ENCODE measurements at places on chromosomes 11 and 22.

DNA sequence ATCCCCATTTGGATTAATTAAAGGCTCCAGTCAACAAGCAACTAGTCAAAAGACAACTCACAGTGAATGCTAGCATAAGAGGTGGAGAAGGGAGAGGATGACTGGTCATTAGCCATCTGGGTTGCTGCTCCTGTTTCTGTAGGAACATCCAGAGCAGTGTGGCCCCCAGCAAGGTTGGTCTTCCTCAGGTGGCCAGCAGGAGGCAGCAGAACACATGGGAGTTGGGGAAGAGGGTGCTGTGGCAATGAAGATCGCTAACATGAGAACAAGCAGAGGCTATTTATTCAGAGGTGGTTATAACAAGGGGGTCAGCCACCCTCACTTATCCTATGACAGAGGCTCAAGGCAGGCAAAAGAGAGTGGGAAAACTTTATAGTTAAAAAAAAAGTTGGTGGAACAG lies 21.3 kb downstream of the IZUMO1R start:
- peak; percentile 46 for DNase-seq

DNA sequence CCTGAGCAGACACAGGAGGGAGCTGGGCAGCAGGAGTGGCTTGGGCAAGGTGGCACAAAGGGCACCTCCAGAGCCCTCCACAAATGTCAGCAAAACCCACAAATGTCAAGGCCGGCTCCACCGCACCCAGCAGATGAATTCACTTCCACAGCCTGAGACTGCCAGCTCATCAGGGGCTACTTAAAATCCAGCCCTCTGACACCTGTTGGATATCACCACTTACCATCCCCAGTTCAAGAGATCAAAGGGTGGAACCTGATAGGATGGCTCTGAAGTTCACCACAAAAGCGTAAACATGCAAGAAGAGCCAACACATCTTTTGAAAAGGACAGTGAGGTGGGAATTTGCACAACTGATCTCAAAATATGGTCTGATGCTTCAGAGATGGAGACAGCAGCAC lies 168.6 kb upstream of the GRK3 start:
- DNase-seq = no peak

DNA sequence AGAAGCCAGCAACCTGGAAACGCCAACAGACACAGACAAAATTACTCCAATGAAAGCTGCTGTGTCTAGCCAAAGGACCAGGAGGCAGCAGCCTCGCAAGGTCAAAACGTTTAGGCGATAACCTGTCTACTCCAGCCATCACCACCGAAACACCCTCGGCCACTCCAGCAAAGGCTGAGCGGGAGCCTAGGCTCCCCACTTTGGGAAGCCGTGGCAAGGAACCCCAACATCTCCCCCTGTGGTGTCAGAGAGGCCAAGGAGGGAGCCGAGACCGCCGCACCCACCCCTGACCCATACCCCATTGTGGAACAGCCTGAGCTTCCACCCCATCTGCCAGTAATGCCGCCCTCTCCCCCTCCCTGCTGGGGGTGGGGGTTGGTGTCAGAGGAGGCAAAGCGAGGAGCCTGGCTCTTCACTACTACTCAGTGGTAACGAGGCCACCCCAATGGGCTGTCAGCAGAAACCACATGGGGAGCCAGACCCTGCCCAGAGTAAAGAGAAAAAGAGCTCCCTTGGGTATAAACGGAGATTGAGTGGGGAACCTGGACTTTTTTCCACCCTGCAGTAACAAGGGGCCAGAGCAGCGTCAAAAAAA lies 33.9 kb upstream of the SEPTIN5 start:
- no peak for DNase-seq

GRCh38 chr11:69088676-69089146 lies 40.0 kb downstream of the TPCN2 start:
- DNase-seq = peak; percentile 82

DNA sequence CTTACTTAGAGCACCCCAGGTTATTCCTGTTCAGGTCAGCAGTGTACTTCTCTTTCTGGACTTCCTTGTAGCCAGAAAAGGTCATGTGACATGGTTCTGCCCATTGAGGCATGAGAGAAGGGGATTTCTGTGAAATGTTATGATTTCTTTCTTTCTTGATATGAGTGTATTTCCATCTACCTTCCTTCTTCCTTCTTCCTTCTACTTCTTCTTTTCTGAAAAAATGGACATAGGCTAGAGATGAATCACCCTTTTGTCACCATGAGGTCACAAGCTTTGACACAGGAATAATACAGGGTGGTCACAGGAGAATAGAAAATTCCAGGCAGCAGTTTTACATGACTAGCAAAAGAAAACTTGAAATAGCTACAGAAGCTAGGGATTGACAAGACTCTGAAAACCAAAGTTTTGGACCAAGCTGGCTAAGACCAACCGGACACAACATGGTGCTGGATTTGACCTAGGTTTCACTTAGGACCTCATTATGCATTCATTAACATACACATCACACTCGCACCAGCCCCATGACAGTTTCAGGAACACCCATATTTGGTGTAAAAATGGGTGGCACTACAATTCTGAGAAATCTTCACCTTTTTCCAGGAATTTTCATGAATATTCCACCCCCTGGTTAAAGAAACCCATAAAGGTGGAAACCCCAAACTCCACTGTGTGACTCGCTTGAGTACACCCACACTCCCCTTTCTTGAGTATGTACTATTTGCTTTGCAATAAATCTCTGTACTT lies 21.2 kb upstream of the MAP6 start:
- peak; percentile 37 for DNase-seq

GRCh38 chr22:24185001-24185500 lies 3.8 kb downstream of the SUSD2 start:
- DNase-seq = no peak

DNA sequence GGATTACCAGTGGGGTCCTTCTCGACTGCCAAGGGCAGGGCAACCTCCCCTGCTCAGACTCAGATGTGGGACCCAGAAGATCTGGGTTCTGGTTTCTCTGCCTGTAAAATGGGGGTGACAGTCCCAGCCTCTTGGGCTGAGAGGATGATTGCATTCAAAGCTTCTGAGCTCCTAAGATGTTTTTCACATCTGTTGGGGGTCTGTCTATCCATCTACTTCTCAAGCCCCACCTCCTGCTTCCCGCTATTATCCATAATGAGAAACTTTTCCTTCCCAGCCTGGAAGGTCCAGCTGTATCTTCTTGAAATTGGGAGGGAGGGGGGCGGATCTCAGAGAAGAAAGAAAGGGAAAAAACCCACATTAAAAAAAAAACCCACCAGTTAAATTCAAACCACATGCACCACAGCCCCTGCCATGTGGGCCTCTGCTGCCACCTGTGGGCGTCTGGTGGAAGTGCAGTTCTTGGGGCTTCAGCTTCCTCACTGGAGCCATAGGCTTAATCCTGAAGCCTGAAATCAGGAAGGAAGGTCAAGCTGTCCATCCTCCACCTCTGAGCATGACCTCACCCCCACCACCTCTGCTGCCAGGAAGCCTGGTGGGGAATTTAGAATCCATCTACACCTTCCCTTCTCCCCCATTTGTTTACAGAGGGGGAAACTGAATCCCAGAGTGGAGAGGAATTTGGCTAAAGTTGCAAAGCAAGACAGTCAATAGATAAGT lies 27.3 kb downstream of the ARHGEF17 start:
- DNase-seq = peak; percentile 83

DNA sequence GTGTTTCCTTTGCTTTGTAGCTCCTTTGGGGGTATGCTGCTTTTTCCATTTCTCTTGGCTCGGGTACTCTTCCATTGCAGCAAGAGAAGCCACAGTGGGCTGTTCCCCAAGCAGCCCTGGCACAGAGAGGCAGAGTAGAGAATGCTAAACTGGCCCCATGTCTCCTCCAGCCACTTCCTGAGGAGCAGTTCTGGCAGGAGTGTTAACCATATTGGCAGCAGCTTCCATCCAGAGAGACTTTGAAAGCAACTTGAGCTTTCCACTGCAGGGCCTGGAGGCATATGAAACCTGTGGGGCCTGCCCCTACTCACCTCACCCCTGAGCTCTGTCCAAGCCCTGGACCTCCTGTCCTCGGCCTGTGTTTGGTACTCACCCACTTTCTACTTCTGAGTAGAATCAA lies 61.8 kb downstream of the ALX4 start:
- no peak for DNase-seq

DNA sequence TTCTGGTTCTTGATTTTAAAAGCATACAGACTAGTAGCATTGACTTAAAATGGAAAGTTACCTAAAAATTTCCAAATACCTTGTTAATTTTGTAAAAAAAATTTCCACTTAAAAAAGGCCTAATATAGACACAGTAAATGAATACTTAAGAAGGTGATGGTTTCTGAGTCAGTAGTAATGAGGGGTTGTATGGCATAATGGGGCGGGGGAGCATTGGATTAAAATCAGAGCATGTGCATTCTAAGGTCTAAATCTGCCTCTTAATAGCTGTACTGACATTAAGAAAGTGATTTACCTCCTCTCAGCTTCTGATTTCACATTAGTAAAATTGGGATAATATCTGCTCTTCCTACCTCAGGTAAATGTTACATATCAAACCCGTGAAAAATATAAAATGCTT lies 446.5 kb downstream of the AASDHPPT start:
- no peak for DNase-seq

- no peak for DNase-seq
Measured at GRCh38 chr11:102398297-102398696, 51.3 kb downstream of the BIRC2 start.

- no peak for DNase-seq
Measured at GRCh38 chr11:5153574-5154431, 754 bp downstream of the OR52A1 start.

DNA sequence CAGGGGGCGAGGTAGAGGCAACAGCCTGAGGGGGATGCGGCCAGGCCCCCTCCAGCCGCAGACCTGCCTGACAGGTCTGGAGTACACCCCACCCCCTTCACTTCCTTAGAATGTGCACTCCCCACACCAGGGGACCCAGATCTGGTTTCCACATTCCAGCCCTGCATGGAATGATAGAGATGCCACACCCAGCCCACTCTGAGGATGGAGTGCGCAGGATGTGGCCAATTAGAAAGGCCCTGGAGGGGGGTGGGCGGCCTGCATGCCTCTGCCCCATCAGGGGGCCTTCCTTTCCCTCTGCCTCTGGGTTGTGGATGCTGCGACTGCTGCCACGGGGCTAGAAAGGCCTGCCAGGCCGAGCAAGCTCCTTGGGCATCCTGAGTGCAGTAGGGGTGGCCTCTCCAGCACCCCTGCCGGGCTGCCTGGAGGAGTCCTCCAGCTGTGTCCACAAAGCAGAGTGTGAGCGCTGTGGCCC lies 28.2 kb upstream of the MGAT3 start:
- no peak for DNase-seq

DNA sequence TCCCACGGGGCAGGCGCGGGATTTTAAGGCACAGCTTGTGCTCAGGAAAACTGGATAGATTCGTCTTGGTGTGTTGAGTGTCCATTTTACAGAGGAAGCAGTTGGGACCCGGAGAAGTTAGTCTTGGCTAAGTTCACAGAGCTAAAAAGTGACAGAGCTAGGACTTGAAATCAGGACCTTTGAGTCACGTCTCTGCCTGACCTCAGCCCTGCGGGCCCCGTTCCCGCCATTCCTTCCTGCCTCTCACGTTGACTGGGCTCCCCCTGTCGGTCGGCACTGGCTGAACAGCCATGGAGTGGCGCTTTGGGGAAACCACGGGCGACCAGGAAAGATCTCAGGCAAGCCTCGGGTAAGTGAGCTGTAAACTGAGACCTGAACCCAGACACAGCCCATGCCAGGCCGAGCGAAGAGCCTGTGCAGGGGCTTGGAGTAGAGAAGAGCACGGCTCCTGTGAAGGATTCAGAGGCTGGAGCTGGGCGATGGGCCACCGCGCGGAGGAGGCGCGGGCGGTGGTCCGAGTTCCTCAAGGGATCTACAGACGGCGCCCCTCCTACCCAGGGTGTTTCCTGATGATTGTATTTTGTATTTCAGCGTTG lies 54.1 kb downstream of the WNT11 start:
- DNase-seq = peak; percentile 68

GRCh38 chr22:37979782-37980181 lies 4.6 kb downstream of the SOX10 start:
- DNase-seq = no peak

DNA sequence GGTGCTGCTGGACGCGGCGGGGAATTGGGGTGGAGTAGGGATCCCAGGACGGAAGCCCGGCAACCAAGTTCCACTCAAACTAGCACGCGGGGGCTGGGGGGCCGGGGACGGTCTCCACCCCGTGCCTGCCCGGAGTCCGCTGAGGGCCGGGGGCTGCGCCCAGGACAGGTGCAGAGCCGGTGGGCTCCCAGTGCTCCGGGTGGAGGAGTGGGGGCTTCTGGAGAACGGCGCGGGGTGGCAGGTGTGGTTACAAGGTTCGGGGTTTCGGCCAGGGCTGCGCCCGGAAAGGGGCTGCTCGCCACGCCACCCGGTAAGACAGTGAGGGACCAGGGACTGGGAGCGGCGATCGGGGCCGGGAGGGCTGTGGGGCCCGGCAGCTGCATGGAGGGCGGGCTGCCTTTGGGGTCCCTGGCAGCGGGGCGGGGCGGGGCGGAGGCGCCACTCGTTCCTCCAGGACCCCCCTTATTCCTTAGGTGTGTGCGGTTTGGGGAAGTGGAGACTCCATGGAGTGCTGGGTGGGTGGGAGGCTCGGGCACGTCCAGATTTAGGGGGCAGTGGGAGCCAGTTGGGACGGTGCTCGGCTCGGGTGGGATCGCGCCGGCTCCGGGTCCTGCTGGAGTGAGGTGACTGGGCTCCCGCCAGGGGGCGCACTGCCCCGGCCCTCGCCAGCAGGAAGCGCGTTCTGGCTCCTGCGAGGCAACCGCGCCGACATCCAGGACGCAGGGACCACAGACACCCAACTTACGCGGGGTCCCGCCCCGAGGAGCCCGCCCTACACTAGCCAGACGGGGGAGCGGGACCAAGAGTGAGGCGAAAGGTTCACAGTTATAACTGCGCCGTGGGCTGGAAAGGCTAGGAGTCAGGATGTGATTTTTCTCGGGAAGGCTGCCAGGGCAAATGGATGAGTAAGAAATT lies 868 bp downstream of the TSPAN18 start:
- DNase-seq = peak; percentile 70

DNA sequence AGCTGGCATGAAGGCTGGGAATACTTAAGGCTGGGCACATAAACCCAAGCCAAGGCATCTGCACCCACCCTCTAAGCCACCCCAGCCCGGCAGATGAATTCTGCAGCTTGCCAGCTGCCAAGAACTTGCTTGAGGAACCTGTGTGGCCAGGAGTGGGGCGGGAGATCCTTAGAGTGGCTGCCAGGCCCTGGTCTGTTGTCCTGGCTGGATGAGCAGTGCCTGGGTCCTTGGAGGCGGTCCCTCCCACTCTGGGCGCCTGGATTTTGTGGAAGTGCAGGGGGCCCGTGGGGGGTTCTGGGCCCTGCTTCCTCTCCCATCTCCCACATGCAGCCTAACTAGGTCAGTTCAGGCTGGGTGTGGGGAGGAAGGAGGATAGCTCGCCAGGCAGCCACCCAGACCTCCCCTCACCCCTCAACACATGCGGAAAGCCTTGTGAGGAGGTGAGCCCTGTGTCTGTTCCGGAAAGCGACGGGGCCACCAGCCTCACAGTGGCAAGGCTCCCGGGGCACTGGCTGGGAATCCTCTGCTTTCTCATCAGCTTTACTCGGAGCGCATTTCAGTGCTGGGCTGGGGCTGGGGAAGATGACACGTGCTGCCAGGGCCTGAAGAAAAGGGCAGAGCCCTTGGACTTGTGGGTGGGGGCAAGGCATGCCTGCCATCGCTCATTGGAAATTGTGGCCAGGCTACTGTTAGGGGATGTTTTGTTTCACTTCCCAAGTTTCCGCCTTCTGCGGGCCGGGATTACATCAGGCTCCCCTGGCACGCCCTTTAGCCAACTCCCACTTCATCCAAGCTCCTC lies 8.4 kb downstream of the DAGLA start:
- peak; percentile 57 for DNase-seq

Data from ELR (cell line).